Stimulated activated CD8-positive, alpha-beta memory T cell treated with anti-CD3 and anti-CD28 coated beads, Interleukin-7, amount 100 ng/mL, for 1 hour (primary cell): ENCODE measurements at places on chromosomes 3 and 15.

- no peak for DNase-seq
Observed at GRCh38 chr3:133662278-133662651, 524 bp upstream of the TOPBP1 start.

DNA sequence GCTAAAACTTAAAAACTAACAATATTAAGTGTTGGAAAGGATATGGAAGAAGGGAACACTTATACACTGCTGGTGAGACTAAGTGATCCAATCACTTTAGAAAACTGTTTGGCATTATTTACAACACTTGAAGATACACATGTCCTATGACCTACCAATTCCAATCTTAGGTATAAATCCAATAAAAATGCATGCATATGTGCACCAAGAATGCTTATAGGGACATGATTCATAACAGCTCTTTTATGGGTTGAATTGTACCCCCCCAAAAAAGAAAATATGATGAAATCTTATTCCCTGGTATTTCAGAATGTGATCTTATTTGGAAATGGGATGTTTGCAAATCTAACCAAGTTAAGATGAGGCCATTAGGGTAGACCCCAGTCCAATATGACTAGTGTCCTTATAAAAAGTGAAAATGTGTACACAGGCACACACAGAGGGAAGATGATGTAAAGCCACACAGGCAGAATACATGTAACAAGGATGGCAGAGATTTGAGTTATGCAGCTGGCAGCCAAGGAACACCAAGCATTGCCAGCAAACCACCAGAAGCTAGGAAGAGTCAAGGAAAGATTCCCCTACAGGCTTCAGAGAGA is 15.3 kb downstream of the CCR8 start:
- DNase-seq, result no peak

DNA sequence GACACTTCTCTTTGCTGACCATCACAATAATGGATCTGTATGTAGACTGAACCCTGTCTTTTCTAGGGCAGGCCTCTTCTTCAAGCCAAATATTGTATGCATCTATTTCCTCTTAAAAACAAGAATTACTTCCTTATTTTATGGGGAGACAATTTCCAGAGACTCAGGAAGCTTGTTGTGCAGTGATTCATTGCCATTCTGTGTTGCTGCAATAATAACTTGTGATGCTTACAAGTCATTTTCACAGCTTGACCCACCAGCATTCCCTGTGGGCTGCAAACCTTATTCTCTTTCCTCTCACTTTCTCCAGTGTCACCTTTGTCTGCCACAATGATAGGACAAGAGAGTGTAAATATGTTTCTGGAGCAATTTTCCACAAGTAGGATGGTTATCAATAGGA is 276.7 kb upstream of the SGO1 start:
- no peak for DNase-seq

- DNase-seq, result no peak
Observed at GRCh38 chr3:122996038-122996580, 31.5 kb downstream of the SEMA5B start.

DNA sequence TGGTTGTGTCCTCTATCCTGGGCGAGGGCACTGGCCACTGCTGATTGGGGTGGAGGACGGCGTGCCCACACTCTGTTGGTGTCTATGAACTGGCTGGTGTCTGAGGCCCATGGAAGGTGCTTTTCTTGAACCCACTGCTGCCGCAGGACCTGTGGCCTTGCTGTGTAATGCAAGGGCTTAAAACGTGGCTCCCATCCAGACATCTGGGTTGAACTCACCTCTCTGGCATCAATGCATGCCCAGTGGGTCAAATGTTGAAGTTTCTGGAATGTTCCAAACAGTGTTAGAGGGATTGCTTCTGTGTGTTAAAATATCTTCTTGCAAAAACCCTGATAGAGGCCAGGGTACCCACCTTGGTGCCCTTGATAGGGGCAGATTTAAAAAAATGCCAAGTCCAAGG is 42.6 kb downstream of the FAM3D start:
- no peak for DNase-seq

DNA sequence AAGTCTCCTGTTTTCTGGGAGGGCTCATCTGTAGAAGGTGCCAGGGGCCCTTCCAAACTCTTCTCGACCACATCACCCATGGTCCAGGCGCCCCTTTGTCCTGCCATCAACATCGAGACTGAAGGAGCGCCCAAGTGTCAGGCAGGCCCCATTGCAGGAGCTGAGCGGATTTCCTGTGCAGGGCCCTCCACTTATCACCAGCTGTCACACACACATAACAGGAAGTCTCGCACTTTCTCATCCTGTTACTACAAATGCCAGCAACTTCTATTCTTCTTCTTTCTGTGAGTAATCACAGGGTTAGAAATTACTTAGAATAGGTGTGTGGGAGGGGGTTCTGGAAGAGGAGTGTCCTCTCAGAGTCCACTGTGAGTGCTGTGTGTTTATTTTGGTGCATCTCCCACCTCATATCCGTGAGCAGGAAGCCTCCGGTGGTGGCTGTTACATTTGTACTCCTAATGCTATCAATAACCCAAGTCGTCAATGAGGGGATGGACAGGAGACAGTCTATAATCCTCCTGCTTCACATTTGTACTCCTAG is at the start of gene KLHL6:
KLHL6 (minus strand) TSS at position 166 of the 541 bp plus-strand sequence; CDS start at position 113, 53 bp downstream.
- DNase-seq, result peak; percentile 40

GRCh38 chr3:185631508-185632206 is 45.6 kb downstream of the SENP2 start:
- no peak for DNase-seq

DNA sequence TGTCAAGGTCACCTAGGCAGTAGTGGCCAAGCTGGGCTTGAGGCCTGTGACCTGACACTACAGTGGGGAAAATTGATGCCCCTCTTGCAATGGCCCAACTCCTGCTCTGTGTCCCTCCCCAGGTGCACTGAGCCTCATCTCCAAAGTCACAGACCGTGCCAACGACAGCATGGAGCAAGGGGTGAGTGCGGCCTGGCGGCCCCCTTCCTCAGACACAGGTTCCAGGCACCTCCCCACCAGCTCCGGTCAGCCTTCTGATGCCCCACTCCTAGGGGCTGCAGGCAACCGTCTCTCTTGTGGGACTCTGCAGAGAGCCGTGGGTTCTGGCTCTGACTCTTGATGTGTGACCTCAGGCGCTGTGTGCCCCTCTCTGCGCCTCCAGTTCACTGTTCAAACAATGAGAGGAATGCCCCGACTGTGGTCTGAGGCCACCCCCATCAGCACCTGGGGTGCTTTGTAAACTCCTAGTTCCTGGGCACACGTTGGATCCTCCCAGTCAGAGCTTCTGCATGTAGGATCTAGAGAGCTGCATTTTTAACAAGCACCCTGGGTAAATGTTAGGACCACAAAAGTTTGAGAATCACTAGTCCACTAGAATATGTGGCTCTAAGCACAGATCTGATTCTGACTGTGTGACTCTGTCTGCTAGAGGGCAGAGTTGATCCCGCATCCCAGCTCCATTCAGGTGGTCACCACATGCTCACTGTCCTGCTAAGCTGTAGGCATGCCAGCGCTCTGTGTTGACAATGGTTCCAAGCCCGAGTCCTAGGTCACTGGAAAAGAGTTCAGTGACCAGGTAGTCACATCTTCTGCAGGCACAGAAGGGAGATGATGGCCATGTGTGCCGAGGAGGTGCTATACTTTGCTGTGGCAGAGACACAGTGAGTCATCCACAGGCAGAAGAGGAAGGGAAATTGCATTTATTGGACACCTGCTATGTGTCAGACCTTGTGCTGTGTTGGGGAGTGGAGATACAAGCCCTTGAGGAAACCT is 46.2 kb upstream of the NR2C2 start:
- no peak for DNase-seq

DNA sequence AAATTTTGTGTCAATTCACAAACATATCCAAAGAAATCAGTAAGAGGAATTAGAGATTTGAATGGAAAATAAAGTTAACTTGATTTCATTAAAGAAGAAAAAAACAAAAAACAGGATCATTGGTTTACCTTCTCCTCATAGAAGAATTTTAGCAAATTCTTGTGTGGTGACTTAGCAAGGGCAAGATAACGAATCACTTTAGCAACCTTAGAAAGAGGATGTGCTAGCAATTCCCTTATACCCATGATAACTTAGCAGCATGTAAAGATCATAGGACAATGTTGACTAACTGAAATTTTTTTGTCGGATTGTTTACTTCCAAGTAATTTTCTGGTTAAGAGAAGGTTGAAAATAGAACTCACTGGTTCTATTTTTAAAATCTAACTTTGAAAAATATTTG is 609.3 kb downstream of the GBE1 start:
- DNase-seq, result no peak

- no peak for DNase-seq
Observed at GRCh38 chr3:14142567-14143270, 17.9 kb downstream of the TMEM43 start.

DNA sequence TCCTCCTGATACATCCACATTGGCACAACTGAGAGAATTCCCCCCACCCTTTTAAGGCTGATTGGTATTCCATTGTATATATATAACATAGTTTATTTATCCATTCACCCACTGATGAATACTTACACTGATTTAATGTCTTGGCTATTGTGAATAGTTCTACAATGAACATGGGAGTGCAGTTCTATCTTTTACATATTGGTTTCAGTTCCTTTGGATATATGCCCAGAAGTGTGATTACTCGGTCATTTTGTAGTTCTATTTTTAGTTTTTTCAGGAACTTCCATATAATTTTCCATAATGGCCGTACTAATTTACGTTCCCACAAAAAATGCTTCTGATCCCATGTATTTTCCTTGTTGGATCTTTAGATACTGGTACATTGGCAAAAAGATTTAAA is 135.3 kb downstream of the FMN1 start:
- no peak for DNase-seq

DNA sequence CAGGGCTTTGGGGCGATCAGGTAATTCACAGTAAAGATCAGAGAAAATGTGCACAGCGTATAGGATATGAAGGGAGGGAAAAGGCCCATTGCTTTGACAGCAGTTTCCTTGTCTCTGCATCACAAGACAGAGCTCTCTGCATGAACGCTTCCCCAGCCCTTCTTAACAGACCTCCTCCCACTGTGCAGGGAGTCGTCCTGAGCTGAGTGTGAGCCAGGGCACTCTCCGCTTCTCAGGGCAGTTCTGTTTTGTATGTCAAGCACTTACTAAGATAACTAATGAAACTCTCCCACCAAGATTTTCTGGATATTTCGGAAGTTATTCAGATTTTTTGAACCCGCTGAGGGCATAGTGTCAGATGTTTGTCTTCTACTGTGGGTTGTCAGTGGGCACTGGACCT is 105.8 kb upstream of the C15orf61 start:
- no peak for DNase-seq

DNA sequence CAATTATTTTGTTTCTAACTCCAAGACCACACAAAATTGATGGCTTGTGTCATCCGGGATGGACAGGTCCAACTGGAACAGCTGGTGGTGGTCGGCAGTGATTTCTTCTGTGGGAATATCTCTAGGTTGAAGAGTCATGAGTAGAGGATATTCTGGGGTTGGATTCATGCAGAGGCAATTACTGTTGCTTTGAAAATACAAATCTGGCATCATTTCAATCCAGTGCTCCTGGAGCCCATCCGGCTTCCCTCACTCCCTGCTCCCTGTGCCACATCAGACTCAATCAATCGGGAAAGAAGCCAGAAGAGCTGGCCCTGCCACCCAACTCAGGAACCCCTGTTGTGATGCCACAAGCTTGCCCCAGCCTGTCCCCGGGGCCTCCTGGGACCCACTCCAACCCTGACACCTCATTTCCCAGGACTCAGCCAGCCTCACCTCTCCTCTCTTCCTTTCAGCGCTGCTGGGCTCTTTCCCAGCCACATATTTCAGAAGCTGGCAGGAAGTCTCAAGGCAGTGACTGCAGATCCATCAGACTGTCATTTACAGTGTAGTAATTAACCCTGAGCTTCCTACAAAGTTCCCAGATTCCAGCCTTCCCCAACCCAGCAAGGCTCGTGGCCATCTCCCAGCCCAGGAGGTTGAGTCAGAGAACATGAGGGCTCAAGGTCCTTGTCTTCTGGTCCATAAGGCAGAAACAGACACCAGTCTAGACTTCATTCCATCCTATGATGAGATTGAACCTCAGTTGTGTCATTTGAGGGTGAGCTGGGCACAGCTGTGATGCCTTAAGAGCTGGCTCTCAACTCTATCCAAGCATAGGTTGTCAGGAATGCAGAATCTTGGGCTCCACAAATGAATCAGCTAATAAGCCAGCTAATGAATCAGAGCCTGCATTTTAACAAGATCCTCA is 114.0 kb downstream of the FAM174B start:
- no peak for DNase-seq

DNA sequence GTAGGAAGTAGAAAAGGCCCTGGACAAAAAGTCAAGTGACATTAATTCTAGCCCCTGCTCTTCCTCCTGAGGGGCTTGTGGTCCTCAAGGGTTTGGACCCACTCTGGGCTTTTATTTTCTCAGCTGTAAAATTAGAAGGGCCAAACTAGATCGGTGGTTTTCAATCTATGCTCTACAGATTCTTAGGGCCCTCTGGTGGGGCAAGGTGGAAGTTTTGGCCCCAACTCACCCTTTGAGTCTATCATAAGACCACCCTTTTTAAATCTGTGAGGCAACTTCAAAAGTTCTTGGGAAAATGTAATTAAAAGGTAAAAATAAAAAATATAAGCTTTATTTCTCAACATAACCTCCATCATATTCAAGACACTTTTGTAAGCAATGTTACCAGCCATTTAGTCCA is 25.6 kb upstream of the CFAP161 start:
- no peak for DNase-seq

GRCh38 chr3:42071904-42072812 is 19.0 kb upstream of the TRAK1 start:
- no peak for DNase-seq

- no peak for DNase-seq
Observed at GRCh38 chr3:16994854-16995525, 110.2 kb downstream of the PLCL2 start.

- no peak for DNase-seq
Observed at GRCh38 chr15:101483462-101483861, 6.0 kb downstream of the PCSK6 start.

DNA sequence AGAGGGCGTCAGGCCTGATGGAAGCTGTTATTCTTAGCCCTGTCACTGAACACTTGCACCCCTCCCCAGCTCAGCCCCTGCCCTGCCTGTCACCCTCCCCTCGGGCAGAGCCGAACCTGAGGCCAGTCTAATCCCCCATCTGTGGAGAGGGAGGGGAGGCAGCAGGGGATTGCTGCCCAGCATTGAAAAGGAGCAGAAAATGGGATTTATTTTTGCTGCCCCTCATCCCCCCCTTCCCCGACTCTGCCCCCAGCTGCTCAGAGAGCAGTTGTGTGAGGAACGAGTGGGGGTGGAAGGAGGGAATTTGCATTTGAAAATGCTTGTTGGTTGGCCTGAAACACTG is 71.6 kb downstream of the EPHB3 start:
- no peak for DNase-seq

DNA sequence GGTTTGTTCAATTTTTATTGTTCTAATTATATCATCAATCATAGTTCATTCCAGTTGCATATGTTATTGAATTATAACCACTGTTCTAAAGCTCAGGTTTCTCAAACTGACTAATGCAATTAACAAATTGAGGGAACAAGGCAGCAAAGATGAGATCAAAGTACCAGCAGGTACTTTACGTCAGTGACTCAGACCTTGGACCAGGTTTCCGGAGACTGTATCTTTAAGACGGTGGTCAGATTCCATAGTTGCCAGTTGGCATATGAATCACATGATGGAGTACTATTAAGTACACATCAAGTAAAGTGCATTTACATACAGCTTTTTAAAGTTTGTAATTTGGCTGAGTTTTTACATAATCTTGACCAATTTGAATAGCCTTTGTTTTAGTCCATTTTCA is 583.6 kb upstream of the ROBO2 start:
- no peak for DNase-seq
